ENCODE measurements at places on chromosomes 1 and 21.

GRCh38 chr1:99270646-99271045 is 6.4 kb downstream of the PLPPR4 start:
- DNase-seq: no peak

GRCh38 chr1:152182944-152183361 is 23.9 kb upstream of the RPTN start:
- DNase-seq: no peak

DNA sequence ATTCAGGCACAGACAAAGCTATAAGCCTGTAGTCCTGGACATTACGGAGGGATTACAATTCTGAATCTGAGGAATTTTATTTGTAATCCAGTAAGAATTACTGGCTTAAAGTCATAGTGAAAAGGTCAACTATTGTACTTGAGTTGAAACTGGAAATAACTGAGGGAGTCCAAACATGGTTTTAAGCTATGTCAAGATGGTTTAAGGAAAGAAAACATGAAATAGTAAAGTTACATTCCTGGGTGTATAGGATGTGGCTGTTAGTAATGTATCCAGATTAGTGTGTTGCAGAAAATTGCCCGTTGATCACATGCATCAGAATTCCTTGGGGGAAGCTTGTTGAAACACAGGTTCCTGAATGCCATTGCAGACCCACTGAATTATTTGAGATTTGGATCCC is 124.8 kb upstream of the GORAB start:
- DNase-seq: no peak

DNA sequence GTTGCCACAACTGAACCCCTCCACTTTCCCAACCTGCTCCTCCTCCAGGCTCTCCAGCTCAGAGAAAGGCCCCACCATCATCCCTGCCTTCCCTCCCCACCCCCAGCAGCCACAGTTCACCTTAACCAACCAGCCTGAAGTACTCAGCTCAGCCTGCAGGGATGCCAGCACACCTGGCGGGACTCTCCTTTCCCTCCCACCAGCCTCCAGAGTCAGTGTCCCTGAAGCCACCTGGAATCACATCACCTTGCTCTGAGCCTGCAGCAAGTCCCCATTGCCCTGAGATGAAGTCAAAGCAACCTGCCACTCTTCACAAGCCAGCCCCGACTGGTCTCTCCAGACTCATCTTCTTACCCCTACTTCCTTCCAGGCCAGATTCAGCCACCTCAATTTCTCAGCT is 26.2 kb upstream of the ZC3H12A start:
- DNase-seq: no peak

- no peak for DNase-seq
Observed at GRCh38 chr1:1169429-1170214, 4.1 kb upstream of the TTLL10 start.

GRCh38 chr21:15592271-15592860 is 137.4 kb upstream of the USP25 start:
- DNase-seq: no peak

DNA sequence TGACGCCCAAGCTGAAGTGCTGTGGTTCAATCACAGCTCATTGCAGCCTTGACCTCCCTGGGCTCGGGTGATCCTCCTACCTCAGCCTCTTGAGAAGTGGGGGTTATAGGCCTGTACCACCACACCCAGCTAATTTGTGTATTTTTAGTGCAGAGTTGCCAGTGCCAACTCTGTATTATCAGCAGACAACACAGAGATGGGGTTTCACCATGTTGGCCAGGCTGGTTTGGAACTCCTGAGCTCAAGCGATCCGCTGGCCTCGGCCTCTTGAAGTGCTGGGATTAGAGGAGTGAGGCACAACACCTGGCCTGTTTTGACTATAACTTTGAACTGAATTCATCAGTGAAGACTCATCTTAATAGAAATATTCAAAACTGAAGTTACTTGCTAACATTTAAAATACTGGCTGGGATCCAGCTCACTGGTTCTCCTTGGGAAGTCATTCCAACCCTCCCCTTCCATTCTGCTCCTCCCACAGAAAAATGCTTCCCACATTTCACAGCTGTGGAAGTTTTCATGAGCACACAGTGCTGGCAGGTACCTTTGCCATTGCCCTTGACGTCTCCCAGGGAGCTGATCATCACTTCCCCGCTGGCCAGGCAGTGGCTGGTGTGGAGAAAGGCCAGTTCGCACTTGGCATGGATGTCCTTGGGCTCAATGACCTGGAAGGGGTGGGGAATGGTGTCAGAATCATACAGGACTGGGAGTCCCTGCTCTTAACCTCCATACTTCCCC is 4.7 kb downstream of the SELENBP1 start:
- no peak for DNase-seq

- DNase-seq: no peak
Observed at GRCh38 chr1:156874572-156875340, 14.1 kb downstream of the NTRK1 start.

DNA sequence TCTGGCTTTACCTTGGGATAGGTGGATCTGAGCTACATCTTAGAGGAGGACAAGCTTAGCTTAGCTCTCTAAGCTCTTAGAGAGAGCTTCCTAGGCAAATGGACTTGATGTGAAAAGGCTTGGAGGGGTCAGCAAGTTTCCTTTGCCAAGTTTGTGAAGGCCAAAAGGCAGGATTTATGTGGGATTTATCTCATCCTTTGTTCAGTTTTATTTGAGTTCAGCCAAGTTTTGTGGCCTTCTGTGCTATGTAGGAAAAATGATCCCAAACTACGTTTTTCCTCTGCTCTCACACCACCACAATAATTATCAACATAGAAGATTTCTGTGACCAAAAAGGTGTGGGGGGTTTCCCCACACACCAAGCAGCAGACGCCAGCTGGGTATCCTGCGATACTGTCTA is 26.0 kb upstream of the RNF11 start:
- no peak for DNase-seq

DNA sequence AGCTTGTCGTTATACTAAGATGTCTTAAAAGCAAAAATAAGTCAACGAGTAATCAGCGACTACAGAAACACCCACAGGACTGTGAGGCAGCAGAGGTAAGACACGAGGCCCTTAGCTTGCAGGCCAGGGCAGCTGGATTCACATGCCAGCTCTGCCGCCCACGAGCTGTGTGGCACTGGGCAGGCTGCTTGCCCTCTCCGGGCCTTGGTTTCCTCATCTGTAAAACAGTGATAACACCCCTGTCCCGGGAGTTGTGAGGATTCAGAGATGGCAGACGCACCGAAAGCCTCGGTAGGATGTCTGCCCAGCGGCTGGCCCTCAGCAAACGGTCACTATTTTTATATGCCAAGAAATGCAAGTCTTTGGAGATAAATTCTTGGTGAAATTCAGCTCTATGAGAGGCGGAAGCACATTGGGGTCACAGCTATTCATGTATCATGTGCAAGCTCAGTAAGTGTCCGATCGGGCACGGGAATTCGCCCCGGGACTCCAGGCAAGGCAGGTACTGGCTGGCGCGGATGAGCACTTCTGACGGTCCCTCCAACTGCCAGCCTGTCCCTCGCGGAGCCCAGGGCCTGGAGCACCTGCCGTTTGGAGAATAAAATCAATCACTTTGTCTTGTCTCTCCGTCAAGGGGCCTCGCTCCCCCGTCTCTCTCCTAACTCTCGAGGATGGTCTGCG is 1.1 kb downstream of the C2CD2 start:
- no peak for DNase-seq

- DNase-seq: no peak
Observed at GRCh38 chr1:83574791-83575190, 424.1 kb downstream of the TTLL7 start.

- DNase-seq: no peak
Observed at GRCh38 chr1:25684216-25684965, 67.8 kb downstream of the MAN1C1 start.

GRCh38 chr1:218666263-218666662 is 321.1 kb downstream of the TGFB2 start:
- no peak for DNase-seq

DNA sequence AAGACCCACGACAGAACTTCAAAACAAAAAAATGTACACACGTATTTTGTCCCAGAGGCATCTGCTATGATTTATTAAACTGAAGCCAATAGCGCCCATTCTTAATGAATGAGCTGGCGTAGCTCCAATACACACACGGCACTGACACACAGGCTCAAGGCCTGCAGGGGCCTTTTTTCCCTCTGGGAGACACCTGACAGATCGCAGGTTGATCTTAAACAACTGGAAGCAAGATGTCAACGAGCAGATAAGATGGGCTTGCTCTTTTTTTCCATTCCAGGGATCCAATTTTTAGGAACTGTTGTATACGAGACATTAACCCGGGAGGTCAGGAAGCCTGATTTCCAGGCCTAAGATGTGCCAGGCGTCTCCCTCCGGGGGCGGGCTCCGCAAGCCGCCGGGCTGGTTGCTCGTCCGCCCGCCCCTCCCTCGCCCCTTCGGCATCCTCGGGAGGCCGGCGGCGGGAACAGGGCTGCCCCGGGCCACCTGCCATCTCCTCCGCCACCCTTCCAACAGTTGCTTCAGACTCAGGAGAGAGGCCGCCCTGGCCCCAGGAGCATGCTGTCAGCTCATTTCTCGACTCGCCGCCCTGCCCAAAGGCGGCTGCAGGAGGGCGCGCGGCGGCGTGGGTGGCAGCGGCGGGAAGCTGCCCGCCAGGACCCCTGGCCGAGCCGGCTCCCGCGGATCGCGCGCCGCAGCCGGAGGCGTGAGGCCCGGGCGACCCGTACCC is 735 bp downstream of the TTC13 start:
- no peak for DNase-seq

- no peak for DNase-seq
Observed at GRCh38 chr1:155226910-155227260, 18.4 kb downstream of the MTX1 start.

DNA sequence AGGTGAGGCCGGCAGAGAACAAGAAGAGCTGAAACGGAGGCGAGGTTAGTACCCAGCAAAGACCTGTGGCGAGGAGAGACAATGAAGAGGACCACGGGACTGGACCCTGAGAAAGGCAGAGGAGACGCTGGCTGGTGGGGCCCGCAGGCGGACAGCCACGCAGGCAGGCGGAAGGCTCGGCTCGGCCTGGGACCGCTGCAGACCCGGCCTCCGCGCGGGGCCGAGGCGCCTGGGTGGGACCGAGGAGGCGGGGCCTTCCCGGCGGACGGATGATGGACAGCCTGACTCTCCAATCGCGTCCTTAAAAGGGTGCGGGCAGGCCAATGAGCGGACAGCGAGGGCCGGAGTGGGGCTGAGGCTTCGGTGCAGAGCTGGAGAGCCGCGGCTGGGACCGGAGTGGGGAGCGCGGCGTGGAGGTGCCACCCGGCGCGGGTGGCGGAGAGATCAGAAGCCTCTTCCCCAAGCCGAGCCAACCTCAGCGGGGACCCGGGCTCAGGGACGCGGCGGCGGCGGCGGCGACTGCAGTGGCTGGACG is at the start of gene MPZL1:
Gene MPZL1, plus strand, starts transcription at position 366 of the 535 bp plus-strand sequence. CDS start 170 bp downstream, outside the sequence.
- DNase-seq: no peak

- DNase-seq: no peak
Observed at GRCh38 chr1:196181594-196181878, 426.7 kb downstream of the KCNT2 start.

DNA sequence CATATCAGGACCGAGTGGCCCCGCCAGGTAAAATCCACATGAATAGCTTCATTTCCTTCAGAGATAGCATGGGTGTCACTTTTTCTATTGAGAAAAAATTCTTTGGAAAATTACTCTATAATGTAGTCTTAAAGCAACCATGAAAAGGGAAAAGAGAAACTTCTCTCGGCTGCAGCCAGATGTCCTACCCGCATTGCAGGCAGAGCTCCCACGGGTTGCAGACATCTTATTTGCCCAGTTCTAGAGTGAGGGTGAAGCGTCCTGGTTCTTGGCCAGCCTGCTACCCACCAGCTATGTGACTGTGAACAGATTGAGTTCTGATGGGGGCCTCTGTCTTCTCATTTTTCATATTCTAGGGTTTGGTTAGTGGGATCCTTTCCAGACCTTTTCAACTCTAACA is 5.0 kb downstream of the ATP1B1 start:
- no peak for DNase-seq

GRCh38 chr1:154579374-154579773 is 11.8 kb downstream of the CHRNB2 start:
- DNase-seq: no peak

- no peak for DNase-seq
Observed at GRCh38 chr1:110240476-110241210, 30.5 kb downstream of the KCNC4 start.

GRCh38 chr1:58971629-58972140 is 187.8 kb upstream of the JUN start:
- DNase-seq: no peak

DNA sequence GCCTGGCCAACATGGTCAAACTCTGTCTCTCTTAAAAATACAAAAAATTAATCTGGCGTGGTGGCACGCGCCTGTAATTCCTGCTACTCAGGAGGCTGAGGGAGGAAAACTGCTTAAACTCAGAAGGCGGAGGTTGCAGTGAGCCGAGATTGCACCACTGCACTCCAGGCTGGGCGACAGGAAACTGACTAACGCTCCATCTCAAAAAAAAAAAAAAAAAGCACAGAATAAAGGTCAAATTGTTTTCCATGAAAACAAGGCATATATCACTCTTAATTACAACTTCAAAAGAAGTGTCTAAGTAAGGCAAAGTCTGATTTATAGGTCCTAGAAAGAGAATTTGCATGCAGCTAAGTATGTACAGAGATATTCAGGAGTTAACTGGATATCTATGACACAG is 25.6 kb downstream of the EYA3 start:
- no peak for DNase-seq

- DNase-seq: no peak
Observed at GRCh38 chr1:29849038-29849750, 612.9 kb downstream of the PTPRU start.

DNA sequence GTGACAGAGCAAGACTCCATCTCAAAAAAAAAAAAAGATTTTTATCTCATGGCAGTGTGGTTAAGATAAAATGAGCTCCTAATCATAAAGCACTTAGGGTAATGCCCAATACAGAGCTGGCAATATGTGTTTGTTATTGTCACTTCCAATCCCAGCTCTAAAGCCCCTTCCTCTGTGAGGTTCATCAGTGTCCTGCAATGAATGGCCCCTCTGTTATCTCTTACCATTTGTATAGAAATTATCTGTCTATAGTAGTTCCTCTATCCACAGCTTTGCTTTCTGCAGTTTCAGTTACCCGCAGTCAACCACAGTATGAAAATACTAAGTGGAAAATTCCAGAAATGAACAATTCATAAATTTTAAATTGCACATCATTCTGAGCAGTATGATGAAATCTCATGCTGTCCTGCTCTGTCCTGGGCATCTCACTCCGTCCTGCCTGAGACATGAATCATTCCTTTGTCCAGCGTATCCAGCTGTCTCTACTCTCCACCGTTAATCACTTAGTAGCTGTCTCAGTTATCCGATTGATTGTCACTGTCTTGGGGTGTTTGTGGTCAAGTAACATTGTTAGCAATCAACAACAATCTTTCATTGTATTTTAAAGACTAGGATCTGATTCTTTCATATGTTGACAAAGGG is 50.2 kb upstream of the DNAH14 start:
- no peak for DNase-seq

Measured in cerebellar nuclear complex (tissue), 1 donor.